ENCODE measurements at places on chromosomes 11 and 22.

GRCh38 chr11:22165759-22166513, 26.9 kb upstream of the ANO5 start:
- DNase-seq: no peak

GRCh38 chr22:47356511-47357011, 594.1 kb downstream of the TBC1D22A start:
- no peak for DNase-seq

DNA sequence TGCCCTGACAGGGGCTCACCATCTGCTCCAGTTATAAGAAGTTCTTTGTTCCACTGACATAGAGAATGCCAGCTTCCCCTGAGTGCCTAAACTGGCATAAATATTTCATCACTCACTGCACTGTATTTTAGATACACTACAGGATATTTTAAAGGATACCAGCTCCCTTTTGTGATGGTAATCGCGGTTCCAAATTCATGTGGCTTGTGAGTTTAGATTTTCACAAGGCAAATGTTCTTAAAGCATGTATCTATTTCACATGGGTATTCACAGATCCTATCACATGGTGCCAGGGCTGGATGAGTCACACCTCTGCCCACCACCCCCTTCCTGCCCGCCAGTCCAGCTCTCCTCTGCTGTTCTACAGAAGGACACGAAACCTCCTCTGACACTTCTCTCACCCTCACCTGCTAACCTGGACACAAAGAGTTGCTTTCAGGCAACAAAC, 105.5 kb downstream of the KCNC1 start:
- no peak for DNase-seq

- DNase-seq: no peak
These were observed 446.5 kb downstream of the AASDHPPT start for GRCh38 chr11:106523921-106524320.

- no peak for DNase-seq
These were observed 10.0 kb downstream of the PRR33 start for GRCh38 chr11:1881442-1882264.

DNA sequence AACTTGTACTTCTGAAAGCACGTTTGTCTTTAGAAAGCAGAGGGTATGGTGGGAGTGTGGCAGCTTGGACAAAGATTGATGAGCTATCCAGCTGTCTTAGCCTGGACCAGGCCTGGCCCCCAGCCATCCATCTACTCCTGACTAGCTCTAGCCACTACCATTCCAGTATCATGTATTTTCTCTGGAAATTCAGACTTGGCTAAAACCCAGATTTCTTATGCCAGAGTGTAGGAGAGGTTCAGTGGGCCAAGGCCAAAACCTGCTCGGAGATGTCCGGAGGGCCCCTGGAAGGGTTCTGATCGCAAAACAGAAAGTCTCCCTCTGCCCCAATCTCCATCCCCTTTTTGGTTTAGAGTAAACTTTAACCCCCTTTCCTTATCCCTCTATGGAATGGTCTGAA, 24.8 kb upstream of the MTCH2 start:
- no peak for DNase-seq

DNA sequence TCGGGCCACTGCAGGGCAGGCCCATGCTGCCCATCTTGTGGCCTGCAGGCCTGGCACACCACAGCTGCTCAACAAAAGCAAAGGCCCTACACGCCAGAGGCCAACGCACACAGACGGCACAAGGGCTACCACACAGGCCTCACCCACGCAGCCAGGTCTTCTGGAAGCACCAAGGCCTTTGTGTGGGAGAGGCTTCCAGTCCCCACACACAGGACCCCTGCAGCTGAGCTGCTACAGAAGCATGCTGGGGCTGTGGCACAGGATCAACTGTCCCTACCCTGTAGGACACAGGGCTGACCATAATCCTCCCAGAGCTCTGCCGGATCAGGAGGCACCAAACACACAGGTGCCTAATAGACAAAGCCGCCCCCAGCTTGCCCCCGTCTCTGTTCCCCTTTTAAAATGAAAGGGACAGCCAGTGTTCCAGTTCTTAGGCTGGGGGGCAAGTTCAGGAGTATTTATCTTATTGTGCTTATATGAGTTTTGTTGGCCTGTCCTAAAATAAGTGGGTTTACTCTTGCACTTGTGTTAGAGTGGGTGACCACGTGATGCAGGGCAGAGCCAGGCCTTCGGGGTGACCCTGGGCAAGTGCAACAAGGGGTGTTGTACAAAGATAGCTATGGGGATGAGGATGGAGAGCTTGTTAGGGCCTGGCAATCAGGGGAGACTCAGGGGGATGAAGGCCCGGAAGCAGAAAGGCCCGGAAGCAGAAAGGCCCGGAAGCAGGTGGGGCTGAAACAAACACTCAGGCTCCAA, 5.4 kb downstream of the TTLL12 start:
- no peak for DNase-seq

- DNase-seq: no peak
These were observed 37.5 kb downstream of the TNRC6B start for GRCh38 chr22:40215266-40215665.

- DNase-seq: no peak
These were observed 12.9 kb downstream of the OR51B6 start for GRCh38 chr11:5364214-5364613.

DNA sequence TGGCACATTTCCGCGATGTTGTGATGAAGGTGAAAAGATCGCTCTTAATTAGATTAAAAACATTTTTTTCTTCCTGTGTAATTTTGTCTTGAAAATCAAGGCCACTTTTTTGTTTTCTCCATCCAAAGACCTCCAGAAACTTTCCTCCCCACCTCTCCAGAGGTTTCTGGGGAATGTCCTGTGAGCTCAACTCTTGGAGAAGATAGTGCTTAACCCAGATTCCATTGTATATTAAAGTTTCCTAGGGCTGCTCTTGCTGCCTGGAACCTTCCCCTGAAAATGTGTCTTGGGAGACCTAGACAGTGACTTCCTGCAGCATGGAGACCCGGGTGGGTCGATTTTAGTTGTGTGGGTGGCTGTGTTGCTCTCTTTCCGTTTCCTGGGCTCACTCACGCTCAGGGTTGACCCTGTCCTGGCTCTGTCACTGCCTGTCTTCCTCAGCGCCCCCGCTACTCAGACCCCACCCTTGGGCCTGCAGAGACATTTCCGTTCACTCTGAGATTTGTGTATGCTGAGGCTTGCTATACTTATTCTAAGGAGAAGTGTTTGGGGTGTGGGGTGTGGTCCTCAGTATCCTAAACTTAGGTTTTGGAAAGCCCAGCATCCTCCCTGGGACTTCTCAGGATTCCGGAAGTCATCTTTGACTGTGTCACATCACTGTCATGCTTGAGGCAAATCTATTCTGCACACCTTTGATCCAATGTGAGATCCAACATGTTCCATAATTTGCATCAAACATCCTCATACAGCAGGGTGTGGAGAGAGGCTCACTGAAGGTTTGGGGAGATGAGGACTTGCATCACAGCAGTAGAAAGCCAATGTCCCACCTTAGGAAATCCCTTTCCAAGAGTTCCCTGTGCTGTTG, 47.2 kb downstream of the KCNQ1OT1 start:
- DNase-seq: no peak

- DNase-seq: peak; percentile 79
These were observed 26.5 kb downstream of the RPL27A start for GRCh38 chr11:8709002-8709672.

- peak; percentile 29 for DNase-seq
These were observed 979.7 kb upstream of the FAT3 start for GRCh38 chr11:91244912-91245311.

GRCh38 chr11:116579031-116579653, 193.6 kb downstream of the BUD13 start:
- DNase-seq: peak; percentile 55

DNA sequence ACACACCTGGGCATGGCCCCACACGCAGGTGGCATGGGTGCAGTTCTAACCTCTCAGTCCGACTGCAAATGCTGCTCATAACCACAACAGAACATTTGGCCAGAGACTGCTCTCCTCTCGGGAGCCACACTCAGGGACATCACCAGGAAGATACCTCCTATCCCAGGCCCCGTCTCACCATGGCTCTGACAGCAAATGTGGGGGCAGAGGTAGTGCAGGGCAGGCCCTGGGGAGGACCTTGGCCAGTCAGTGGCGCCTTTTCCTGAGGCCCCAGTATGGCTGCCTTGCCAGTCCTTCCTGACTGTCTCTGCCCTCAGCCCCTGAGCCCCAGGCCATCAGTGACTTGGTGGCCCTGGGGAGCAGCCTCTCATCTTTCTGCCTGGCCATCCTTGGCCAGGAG, 2.8 kb downstream of the KRTAP5-6 start:
- no peak for DNase-seq

- no peak for DNase-seq
These were observed 21.5 kb upstream of the ETS1 start for GRCh38 chr11:128608746-128609407.

DNA sequence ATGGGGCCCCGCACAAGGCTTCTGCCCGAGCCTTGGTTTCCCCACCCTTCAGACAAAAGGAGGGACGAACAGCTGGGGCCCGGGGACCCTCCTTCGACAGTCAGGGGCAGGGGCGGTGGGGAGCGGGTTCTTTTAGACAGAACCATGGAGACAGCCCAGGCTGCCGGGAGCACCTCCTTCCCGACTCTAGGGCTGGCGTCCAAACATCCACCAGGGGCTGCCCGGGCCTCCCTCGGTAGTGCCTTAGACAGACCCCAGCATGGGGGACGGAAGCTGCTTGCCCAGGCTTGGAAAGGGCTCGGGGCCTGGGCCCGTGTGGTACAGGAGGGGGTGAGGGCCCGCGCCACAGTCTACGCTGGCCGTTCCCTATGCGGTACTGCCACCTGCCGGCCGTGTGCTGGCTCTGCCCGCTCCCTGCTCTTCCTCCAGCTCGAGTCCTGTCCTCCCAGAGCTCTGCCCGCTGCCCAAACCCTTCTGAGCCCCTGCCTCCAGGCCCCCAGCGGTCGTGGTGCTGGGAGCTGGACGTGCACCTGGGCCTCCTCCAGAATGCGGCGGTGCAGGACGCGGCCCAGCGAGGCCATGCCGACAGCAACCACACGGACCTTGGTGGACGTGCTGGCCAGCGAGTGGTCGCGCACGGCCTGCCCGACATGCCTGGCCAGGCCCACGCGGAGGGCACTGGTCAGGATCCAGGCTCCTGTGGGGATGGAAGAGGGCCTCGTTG, 20.1 kb downstream of the TSSC4 start:
- peak; percentile 80 for DNase-seq

DNA sequence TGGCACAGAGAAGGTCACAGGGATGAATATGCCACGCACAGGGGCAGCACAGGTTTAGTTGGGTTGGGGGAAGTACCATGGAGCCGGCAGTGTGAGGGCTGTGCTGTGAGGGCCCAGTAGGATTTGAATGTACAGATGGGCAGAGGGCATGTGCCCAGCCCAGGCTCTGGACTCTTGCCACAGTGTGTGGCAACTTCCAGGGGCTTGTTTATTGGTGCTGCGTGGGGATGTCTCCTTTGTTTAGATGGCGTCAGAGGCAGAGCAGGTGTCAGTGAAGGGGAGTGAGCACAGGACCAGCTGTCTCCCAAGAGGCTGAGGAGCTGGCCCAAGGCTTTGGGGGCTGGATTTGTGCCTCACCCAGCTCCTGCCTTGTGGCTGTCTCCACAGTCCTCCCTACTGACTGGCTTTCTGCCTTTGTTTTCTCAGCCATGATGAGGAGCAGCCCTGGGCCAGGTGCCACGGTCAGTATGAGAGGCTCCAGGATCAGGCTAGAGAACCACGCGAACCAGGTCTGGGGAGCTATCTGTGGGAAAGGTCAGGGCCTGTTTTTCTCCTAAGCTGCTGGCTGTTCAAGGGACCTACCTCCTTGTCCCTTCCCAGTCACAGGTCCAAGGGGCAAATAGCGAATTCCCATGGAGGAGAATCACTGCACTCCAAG, 21.9 kb downstream of the SUN2 start:
- DNase-seq: no peak

DNA sequence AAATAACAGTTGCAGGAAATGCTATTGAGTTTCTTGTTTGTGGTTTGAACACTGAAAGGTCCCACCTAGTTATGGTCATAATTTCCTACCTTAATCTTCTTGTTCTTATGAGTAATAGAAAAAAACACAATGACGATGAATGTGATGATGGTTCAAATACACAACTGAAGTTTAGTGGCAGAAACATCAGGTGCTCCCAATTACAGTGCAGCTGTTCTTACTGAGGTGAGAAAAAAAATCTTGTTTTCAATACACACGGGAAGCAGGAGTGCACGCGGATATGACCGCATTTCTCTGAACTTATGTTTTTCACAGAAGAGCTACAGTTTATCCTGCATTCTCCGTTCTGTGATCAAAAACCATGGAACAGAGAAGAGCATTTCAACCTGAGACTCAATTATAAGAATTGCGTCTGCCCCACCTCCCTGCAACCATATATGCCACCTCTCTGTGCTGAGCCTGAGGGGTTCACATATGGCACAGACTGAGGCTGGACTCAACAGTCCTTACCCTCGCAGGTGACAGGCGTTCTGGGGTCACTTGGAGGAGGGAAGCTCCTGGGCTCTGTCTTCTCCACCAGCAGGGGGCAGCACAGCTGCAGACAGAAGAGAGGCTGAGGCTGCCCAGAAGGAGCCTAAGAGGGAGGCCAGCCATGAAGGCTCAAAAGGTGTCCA, 99.7 kb upstream of the IGLL5 start:
- DNase-seq: peak; percentile 69

DNA sequence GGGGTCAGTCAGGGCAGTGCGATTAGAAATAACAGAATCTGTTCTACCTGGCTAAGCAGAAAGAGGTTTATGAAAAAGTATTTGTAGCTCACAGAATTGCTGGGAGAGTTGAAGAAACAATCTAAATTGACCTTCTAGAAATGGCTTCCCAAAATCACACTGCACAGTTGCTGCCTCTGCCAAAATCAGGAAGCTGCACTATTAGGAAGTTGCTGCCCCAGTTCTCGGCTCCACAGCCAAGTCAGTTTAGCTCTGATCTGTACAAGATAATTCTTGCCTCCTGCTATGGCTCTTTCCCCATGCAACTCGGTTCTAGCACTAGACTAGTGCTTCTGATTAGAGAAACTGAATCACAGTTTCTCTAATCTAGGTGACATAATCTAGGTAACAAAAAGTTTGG, 16.0 kb upstream of the CCDC90B start:
- no peak for DNase-seq

GRCh38 chr11:9015677-9016076, 11.9 kb upstream of the NRIP3 start:
- DNase-seq: peak; percentile 54

- DNase-seq: no peak
These were observed 43.9 kb downstream of the KIRREL3 start for GRCh38 chr11:126956635-126957034.

DNA sequence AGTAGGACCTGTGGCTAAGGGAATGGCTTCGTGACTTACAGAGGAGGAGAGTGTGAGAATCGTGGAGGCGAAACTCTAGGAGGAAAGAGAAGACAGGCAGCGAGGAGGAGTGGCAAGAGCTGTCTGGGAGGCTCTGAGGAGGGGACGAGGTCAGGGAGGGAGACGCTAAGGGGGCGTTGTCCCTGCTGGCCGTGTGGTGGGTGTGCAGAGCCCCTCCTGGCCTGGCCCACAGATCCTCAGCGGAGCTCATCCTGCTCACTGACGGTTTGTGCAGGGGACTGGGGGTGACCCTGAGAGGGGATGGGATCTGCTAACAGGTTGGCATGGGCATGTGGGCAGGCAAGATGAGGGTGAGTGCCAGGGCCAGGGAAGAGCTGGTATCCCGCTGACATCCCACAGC, 56.5 kb upstream of the PRR5 start:
- no peak for DNase-seq

GRCh38 chr11:107655602-107656001, 56.3 kb downstream of the SLN start:
- no peak for DNase-seq

GRCh38 chr11:102800767-102801166, 2.8 kb upstream of the MMP1 start:
- no peak for DNase-seq

Data from BE2C (cell line).